Activated CD8-positive, alpha-beta T cell treated with anti-CD3 and anti-CD28 coated beads, Interleukin-2, amount 10 ng/mL, durations not matched to agents 7 days and 5 days (primary cell): ENCODE measurements at places on chromosomes 12 and 14. TPM values are rescaled to one million over a fixed set of nuclear protein-coding genes. Genes with fewer than 3 reads are reported as not detected.

PROX2 gene
- total RNA-seq = 0.44 TPM

TAS2R50 gene
- total RNA-seq = 0.95 TPM

KCNK10 gene
- not detected for total RNA-seq

PDE3A gene
- total RNA-seq = not detected

GLIPR1 gene
- total RNA-seq = 33.0 TPM

USP44 gene
- 18.9 TPM for total RNA-seq

TCL1B gene
- total RNA-seq = not detected

REC8 gene
- 54.5 TPM for total RNA-seq

RNASE3 gene
- not detected for total RNA-seq

PLBD1 gene
- not detected for total RNA-seq

SOX5 gene
- not detected for total RNA-seq

APOLD1 gene
- total RNA-seq = 11.0 TPM

MSI1 gene
- not detected for total RNA-seq

PTPRQ gene
- not detected for total RNA-seq

DPF3 gene
- 10.3 TPM for total RNA-seq

PMCH gene
- total RNA-seq = not detected

DIO2 gene
- not detected for total RNA-seq

ESR2 gene
- total RNA-seq = 0.16 TPM

WNT1 gene
- 1.1 TPM for total RNA-seq

SLC25A47 gene
- not detected for total RNA-seq

KERA gene
- not detected for total RNA-seq

AQP2 gene
- not detected for total RNA-seq

TMEM229B gene
- total RNA-seq = 10.0 TPM

TEAD4 gene
- 0.44 TPM for total RNA-seq

APOF gene
- not detected for total RNA-seq

ARHGEF25 gene
- 0.37 TPM for total RNA-seq

TMEM30B gene
- total RNA-seq = 0.52 TPM

SLC15A4 gene
- 23.8 TPM for total RNA-seq

FBXO21 gene
- total RNA-seq = 29.6 TPM

ANO4 gene
- not detected for total RNA-seq

SETD3 gene
- total RNA-seq = 65.2 TPM

CBLN3 gene
- total RNA-seq = 1.1 TPM

TPH2 gene
- total RNA-seq = not detected

MYO1H gene
- total RNA-seq = not detected

CACNA2D4 gene
- total RNA-seq = 7.0 TPM

NDRG2 gene
- 7.6 TPM for total RNA-seq
